Natural killer cell treated with Interleukin-12 subunit alpha and Interleukin-12 subunit beta and Interleukin-15 and Interleukin-18, amount 100 ng/mL, for 72 hours (primary cell): ENCODE measurements at places on chromosomes 2 and 18. TPM values are rescaled to one million over a fixed set of nuclear protein-coding genes. Genes with fewer than 3 reads are reported as not detected.

DNA sequence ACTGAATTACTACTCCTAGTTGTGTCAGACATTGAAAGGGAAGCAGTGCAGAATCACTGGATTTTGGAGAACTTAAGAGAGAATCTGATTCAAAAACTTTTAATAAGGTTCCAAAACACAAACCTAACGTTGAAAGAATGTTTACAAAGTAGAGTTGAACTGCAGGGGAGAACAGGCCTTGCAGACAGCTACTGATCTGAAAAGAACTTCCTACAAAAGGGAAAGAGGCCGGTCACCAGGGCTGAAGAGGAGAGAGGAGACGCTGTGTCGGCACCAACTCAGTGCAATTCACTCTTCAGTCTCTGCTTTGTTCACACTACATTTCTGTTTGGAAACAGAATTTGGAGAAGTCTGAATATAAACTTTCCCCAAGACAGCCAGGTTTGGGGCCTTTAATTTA is 124.0 kb downstream of the GAREM1 start:
- H3K27me3 ChIP-seq = peaks cover 9% of the 10 kb centered on the region
- H3K4me3 ChIP-seq = no peak overlapping the region
- H3K4me1 ChIP-seq = no peaks in the 10 kb centered on the region
- no peak overlapping the region for H3K27ac ChIP-seq
- DNase-seq = no peak
- no peaks in the 10 kb centered on the region for H3K36me3 ChIP-seq

GULP1 gene
- not detected for total RNA-seq

GRCh38 chr2:45568935-45569334 is 42.1 kb downstream of the SRBD1 start:
- DNase-seq = no peak
- H3K27ac ChIP-seq = peak overlapping the region; percentile 88
- H3K4me3 ChIP-seq = peak overlapping the region; percentile 81

GRCh38 chr18:57811477-57812125 is 8.5 kb upstream of the ATP8B1 start:
- peaks cover 12% of the 10 kb centered on the region for H3K27me3 ChIP-seq
- no peak overlapping the region for H3K4me3 ChIP-seq
- no peaks in the 10 kb centered on the region for H3K4me1 ChIP-seq
- DNase-seq = no peak
- no peak overlapping the region for H3K27ac ChIP-seq

- H3K4me3 ChIP-seq = no peak overlapping the region
- no peaks in the 10 kb centered on the region for H3K4me1 ChIP-seq
- H3K27me3 ChIP-seq = no peaks in the 10 kb centered on the region
Observed at GRCh38 chr18:73479477-73479876, 611.7 kb upstream of the NETO1 start.

DNA sequence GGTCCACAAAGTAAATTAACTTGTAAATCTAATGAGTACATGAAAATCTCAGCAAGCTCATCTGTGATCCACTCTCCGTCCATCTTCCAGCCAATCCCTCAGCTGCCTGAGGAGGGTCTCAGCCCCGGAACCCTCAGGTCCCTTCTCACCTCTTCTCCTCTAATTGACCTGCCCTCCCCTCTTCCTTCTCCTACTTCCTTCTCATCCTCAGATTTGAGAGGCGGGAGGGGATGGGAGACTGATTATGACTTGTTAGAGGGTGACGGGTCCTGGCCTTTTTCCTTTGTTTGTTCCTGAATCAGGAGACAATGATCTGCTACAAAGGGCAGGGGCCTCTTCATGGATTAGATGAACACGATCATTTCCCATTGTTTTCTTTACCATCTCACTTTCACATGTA is 80.1 kb downstream of the CYBRD1 start:
- H3K27ac ChIP-seq = no peak overlapping the region
- H3K4me3 ChIP-seq = no peak overlapping the region
- no peak for DNase-seq
- H3K27me3 ChIP-seq = peaks cover 24% of the 10 kb centered on the region
- H3K4me1 ChIP-seq = no peaks in the 10 kb centered on the region

- peaks cover 14% of the 10 kb centered on the region for H3K36me3 ChIP-seq
- no peak overlapping the region for H3K4me3 ChIP-seq
- DNase-seq = no peak
- no peak overlapping the region for H3K27ac ChIP-seq
Observed at GRCh38 chr2:157698430-157698829, 69.8 kb upstream of the ACVR1C start.

DYNAP gene
- not detected for total RNA-seq

- H3K4me1 ChIP-seq = no peaks in the 10 kb centered on the region
- H3K36me3 ChIP-seq = no peaks in the 10 kb centered on the region
- H3K27me3 ChIP-seq = peaks cover 3% of the 10 kb centered on the region
- DNase-seq = no peak
- H3K4me3 ChIP-seq = no peak overlapping the region
- H3K27ac ChIP-seq = no peak overlapping the region
Observed at GRCh38 chr2:127118038-127118437, 11.1 kb upstream of the BIN1 start.
